ENCODE measurements at places on chromosomes 3 and 15.

- DNase-seq: no peak
Observed at GRCh38 chr15:74954515-74954914, 2.1 kb downstream of the RPP25 start.

GRCh38 chr3:167187221-167187620 lies 192.9 kb downstream of the ZBBX start:
- DNase-seq: no peak

- DNase-seq: no peak
Observed at GRCh38 chr3:122484985-122485384, 29.8 kb downstream of the KPNA1 start.

- no peak for DNase-seq
Observed at GRCh38 chr15:101686718-101687117, 34.5 kb upstream of the TM2D3 start.

DNA sequence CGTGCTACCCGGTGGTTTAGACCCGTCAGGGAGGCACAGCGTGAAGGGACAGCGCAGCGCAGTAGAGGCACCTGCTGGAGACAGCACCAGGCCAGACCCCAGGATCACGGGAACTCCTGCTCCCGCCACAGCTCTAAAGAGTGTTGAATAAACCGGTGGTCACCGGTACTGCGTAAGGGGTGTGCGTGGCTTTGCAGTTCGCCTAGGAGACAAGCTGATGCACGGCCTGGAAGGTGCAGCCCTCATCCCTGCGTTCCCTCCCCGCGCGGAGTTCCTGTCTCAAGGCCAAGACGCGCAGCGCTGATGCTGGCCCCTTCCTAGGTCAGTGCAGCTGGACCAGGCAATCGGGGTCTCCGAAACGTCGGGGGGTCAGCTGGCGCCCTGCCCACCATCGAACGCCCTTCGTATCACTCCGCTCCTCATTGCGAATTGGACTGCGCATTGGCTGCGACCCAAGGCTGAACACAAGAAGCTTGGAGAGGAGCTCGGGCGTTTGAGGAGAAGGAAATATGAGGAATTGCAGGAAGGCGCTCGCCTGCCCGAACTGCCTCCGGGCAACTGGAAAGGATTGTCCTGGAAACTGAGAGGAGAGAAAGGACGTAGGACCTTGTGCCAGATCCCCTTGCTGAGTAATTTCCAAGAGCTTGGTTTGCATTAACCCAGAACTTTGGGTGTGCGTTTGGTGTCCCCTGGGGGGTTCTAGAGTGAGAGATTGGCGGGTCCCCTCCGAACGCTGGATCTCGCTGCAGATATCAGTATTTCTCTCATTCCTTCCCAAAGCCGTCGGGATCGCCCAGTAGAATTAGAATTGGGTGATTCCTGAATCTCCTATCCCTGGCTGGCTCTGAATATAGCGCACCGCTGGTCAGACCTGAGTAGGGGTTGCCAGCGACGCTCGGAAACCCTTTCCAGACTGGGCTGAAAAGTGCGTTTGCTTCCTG lies 2.3 kb upstream of the SOX14 start:
- DNase-seq: no peak

DNA sequence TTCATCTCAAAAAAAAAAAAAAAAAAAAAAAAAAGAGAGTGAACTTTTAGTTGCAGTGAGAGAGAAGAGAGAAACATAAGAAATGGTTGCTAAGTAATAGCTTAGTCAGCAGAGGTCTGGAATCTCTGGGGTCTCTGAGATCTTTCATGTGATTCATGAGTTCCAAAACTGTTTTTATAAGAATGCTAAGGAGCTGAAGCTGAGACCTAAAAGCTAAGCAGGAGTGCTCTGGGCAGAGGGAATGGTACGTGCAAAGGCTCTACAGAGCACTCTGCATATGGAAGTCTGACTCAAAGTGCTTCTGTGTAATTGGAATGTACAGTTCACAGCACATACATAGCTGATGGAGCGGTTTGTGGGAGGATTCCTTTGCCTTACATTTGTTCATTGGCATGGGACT lies 66.3 kb upstream of the LRIG1 start:
- no peak for DNase-seq

GRCh38 chr3:150303768-150304167 lies 104.3 kb upstream of the TSC22D2 start:
- no peak for DNase-seq

- DNase-seq: peak; percentile 21
Observed at GRCh38 chr15:62390791-62391640, 225.9 kb upstream of the C2CD4B start.

DNA sequence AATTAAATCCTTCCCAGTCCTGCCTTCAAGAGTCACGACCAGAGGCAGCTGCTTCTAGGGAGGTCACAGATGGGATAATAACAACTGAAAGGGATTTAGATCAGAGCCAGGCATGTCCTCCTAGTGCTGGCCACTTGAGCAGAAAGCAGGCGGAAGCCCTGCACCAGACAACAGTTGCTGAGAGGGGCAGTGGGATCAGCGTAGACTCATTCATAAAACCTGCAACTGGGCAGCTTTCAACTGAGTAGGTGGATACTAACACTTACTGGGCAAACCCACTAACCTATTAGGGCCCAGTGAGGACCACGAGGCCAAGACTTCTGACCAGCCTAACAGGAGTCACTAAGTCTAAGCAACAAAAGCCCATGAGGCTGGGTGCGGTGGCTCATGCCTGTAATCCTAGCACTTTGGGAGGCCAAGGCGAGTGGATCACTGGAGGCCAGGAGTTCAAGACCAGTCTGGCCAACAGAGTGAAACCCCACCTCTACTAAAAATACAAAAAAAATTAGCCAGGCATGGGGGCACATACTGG lies 67.0 kb downstream of the DAPK2 start:
- DNase-seq: no peak

- no peak for DNase-seq
Observed at GRCh38 chr3:137081711-137082110, 123.9 kb downstream of the IL20RB start.

GRCh38 chr3:99087277-99087676 lies 185.8 kb upstream of the DCBLD2 start:
- DNase-seq: no peak

DNA sequence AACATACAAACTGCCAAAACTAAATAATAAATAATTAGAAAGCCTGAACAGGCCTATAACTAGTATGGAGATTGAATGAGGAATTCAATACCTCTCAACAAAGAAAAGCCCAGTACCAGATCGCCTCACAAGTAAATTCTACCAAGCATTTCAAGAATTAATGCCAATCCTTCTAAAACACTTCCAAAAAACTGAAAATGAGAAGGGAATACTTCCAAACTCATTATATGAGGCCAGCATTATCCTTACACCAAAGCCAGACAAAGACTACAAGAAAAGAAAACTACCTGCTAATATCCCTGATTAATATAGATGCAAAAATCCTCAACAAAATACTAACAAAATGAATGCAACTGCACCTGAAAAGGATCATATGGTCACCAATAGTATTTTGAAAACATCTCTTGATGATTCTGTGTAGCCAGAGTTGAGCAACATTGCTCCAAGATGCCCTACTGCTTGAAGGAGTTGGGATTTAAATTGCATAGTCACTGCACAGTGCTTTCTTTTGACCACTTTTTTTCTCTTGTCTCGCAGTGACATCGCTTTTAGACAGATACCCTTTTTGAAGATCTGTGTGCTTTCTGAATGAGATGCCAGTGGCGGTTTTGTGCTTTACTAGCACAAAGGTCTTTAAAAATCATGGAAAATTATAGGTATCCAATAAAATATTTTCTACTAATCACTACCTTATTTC lies 487.2 kb upstream of the RASGRP1 start:
- no peak for DNase-seq

DNA sequence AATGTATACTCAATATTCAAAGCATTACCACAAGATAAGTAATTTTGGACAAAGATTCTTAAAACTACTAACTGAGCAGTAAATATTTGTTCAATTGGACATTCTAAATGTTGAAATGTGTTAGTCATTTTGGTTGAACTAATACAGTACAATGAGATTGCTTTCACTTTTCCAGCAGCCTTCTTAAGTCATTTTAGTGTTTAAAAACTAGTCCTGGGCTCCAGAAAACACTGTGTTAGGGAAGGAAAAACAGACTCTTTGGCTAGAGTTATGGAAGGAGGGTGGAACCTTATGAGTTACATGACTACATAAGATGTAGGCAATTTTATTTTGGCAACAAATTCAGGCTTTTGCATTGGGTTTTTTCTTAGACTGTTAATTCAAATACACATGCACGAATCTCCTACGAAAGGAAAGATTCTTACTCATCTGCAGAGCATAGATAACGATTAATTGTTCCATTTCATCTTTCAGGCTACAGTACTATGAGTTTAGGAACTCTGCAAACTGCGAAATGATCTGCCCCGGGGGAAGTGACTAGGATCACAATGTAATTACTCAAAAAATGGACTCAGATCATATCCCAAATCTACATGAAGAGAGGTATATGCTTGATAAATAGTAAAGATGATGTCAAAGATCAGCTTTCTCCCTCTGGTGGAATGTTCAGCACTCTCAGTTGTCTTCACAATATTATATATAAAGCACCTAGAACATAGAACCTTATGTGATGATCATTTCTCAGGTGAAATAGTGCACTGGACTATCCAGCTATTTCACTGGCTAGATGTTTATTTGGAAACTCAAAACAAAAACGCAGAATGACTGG lies 492.8 kb upstream of the MDFIC2 start:
- DNase-seq: no peak

DNA sequence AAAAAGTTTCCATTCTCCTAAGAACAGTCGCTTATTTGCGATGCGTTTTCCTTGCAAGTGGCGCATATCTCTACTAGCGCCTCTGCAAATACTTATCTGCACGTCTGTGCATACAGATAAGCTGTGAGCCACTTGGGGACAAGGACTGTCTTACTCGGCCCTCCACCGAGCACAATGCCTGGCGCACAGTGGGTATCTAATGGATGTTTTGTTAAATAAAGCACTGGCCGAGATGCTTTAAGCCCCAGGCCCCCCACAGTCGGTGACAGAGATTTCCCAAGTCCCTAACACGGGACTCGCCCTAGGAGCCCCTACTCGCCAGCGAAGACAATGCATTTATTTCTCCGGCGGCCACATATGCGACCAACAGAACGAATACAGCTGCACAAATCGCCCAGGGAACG lies 503 bp downstream of the HLTF start:
- no peak for DNase-seq

DNA sequence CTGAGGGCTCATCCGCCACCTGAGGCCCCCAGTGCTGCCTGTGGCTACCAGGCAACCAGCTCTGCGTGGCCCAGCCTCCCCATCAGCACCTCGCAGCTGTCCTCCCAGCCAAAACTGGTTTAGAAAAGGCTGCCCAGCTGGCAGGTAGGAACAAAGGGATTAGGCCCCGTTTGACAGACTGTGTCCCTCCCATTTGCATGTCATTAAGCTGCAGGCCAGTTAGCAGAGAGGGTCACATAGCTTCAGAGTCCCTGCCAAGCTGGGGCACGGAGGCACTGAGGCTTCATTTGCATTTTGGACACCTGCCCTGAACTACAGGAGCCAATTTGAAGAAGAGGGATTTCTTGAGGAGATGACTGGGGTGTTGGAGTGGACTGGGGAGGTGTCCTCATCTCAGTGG lies 177.9 kb downstream of the TLE3 start:
- peak; percentile 6 for DNase-seq

DNA sequence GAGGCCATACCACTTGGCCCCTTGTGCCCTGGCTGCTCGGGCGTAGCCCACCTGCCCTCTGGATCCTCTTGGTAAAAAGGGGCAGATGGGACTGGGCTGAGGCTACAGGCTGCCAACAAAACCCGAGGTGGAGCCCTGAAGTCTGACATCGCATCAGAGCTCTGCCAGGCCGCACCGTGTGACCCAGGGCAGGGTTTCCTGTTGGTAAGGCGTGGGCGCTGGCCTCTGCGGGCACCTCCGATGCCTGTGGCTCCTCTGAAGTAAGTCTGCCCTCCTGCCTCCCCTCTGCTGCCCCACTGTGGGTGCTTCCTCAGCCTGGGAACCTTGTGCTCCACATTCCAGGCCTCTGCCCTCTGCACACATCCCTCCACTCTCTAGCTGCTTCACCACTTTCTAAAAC lies 8.9 kb downstream of the CHDH start:
- DNase-seq: no peak
